Stimulated activated CD8-positive, alpha-beta memory T cell treated with anti-CD3 and anti-CD28 coated beads, Interleukin-4, amount 100 ng/mL, for 4 hours (primary cell): ENCODE measurements at places on chromosomes 3 and 15.

DNA sequence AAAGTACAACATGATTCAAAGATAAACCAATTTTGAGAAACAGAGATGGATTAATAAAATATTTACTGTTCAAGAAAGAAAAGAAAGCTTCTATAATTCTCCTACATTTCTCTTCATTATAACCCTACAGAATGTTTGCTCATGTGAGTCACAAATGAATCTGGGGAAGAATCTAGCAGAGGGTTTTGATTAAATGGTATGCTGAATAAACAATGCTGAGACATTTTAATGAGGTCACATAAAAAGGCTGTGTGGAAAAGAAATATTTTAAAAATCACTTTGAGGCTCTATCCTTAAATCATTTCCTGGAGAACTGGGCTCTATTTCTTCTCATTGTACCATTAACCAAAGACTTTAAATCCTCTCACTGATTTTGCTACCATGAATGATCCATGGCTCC is 727.7 kb downstream of the NTRK3 start:
- no peak for DNase-seq

DNA sequence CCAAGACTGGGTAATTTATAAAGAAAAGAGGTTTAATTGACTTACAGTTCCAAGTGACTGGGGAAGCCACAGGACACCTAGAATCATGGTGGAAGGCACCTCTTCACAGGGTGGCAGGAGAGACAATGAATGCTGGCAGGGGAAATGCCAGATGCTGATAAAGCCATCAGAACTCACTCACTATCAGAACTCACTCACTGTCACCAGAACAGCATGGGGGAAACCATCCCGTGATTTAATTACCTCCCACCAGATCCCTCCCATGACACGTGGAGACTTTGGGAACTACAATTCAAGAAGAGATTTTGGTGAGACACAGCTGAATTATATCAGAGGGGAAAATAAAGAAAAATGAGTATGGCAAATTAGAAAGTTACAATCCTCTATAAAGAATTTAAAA is 310.9 kb downstream of the BCHE start:
- DNase-seq = no peak

GRCh38 chr3:24202071-24202470 is 257.0 kb downstream of the NR1D2 start:
- DNase-seq = no peak

- DNase-seq = no peak
Observed at GRCh38 chr15:71223516-71223915, 108.2 kb downstream of the THSD4 start.

DNA sequence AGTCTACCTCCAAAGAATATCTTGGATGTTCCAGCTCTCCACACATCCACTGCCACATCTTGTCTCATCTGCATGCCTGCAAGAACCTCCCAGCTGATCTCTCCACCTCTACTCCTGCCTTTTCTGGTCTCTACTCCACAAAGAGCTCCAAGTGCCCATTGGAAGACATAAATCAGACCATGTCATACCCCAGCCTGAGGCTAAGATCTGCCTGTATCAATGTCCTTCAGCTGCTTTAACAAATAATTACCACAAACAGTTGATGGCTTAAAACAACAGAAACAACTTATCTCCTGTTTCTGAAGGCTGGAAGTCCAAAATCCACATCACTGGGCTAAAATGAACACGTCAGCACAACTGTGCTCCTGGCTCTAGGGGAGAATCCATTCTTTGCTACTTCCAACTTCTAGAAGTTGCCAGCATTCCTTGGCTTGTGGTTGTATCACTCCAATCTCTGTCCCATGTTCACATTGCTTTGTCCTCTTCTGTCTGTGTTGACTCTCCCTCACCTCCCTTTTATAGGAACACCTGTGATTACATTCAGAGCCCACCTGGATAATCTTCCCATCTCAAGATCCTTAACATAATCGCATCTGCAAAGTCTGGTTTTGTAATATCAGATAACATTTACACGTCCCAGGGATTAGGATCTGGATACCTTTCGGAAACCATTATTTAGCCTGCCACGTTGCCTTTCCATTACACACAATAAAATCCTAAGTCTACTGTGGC is 17.0 kb upstream of the LMCD1 start:
- no peak for DNase-seq

- no peak for DNase-seq
Observed at GRCh38 chr3:76111808-76112207, 326.5 kb upstream of the ZNF717 start.
